ENCODE measurements at places on chromosomes 1 and 21.

- DNase-seq = peak; percentile 38
Measured at GRCh38 chr21:33069994-33070743, at the start of gene OLIG1. TSS of gene OLIG1 (plus strand) at chr21:33070141. CDS start at chr21:33070247, 106 bp downstream.

DNA sequence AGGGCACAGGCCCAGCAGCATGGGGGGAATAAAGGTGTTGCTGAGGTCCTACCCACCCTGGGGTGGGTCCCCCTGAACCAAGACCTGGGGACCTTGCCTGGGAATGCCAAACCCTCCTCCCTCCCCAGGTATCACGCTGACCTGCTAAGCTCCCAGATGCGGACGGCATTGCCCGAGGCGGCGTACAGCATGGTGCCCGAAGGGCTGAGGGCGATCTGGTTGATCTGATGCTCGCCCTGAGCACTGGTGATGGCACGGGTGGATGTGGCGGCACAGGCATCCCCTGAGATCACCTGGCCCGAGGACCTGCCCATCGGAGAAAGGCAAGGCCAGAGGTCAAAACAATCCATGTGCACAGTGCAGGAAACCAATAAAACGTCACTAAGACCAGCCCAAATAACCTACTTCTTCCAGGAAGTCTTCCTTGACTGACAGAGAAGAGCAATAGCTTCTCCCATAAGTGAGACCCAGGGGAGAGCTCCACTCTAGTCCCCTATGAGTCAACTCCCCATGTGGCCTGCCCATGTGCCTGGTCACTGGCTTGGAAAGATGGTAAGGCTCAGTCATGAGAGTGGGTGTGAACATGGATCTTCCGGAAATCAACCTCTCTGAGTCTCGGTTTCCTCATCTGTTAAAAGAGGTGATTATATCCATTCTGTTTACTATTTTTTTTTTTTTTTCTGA lies 46.3 kb downstream of the KIF21B start:
- DNase-seq = no peak

DNA sequence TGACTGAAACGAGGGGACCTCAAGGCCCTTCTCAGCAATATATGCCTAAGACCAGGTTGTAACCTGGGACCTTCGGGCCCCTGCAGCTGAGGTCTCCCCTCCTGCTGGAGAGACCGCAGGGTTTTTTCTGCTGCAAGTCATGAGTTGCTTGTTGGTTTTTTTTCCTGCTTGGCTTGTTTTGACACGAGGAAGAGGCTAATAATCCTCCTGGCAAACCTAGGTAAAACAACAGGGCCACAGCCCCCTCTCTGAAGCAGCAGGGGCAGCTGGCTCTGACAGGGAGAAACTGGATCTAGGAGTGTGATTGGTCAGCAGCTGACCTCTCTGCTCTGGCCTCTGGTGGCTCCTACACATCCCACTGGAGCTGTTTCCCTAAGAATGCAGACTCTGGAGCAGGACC lies 69.0 kb downstream of the CD34 start:
- no peak for DNase-seq

DNA sequence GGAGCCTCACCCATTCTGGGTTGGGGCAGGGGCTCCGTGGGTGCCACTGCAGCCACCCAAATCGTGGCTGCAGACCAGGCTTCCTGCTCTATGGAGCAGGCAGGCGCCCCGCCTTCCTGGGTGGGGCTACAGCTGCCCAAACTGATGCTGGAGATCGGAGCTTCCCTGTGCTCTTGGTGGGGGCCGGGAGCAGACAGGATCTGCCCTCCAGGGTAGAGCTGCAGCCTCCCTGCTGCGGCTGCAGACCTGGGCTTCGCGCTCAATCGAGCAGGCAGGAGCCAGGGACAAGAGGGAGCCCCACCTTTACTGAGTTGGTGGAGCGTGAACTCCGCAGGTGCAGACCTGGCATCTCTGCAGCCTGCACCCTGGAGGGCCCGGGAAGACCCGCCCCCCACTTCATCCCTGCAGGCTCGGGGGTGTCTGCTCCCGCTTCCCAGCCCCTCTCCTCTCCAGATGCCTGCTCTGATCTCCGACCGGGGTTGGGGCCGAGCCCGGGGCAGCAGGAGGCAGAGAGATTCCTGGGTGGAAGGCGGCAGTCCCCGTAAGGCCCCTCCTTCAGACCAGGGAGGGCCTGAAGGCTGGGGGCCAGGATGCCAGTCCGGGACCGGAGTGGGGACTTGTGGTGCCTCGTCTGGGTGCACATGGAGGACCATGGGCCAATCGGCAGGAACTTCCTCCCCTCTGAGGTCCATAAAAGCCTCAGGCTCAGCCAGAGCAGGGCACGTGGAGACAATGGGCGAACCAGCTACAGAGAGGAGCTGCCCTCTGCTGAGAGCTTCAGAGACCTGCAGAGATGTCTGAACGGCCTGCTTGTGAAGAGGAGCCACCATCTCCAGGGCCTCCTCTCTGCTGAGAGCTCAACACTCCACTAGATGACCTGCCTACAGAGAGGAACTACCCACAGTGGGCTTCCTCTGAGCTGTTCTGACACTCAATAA lies 359.3 kb downstream of the SMYD3 start:
- DNase-seq = no peak

GRCh38 chr1:16393570-16394521 lies 26.8 kb downstream of the SZRD1 start:
- DNase-seq = no peak

DNA sequence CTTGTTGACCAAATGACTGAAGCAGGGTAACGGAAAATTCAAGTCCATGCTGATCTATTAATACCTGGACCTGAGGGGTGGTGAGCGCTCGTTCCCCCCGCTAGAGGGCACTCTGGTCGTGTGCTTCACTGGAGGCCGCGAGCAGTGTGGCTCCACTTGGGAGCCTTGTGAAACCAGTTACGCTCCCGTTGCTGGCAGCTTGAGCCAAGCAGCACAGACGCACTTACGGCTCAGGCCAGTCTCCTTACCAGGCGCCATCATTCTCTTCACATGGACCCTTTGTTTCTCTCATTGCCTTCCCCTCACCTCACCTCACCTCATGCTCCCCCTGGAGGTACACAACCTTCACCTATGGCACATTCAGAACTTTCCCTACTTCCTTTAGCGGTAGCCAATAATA lies 49.7 kb upstream of the TSPAN2 start:
- DNase-seq = peak; percentile 56

DNA sequence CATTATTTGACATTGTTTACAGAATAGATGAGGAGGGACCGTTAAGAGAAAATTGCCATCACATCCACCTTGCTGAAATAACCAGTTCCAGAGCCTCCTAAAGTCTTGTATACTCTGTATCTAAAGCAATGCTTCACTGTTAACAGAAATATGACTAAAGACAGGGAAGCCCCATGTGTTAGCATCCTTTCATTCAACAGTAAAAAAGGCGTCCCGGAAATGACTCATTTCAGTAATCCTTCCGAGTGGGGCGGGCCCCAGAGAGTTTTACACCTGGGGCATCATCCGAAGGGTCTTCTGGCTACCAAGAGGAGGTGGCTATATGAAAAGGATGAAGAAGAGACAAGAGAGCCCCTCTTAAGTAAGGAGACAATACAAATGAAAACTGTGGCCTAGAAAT lies 227.2 kb downstream of the SLC45A1 start:
- DNase-seq = no peak

DNA sequence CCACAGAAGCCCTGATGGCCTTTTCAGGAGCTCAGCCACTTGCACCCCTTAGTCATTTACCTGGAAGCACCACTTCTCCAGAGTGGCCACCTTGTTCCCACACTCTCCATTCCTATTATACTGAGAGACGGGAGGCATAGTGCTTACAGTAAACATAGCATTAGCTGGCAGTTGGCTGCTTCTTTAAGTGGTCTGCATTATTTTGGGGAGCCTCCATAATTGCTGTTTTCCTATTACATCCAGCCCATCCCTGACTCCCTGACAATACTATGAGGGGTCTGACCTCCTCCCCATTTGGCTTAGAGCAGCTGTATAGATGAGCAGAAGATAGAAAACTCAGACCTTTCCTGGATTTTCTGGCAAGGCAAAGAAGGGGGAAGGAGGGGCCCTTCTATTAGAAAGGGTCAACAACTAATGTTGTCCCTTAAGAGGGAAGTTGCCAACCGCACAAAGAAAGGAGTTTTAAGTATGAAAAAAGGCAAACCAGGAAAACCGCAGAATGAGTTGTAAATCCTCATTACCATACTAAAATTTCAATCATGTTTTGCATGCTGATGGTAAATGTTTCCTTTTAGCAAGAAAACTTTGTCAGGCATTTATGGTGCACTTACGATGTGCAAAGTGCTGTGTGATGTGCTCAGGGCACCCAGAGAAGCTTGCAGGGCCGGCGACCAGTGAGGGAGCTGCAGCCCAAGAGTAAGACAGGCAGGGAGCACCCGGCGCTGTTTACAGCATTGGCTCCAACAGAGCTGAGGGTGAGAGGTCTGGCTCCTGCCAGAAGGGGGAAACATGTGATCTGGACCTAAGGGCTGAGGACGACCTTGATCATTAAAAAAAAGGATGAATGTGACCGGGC lies 167.3 kb downstream of the ZZZ3 start:
- DNase-seq = no peak

GRCh38 chr1:211697356-211697755 lies 21.9 kb upstream of the NEK2 start:
- no peak for DNase-seq

GRCh38 chr1:114482585-114482984 lies 28.4 kb downstream of the TRIM33 start:
- DNase-seq = no peak

DNA sequence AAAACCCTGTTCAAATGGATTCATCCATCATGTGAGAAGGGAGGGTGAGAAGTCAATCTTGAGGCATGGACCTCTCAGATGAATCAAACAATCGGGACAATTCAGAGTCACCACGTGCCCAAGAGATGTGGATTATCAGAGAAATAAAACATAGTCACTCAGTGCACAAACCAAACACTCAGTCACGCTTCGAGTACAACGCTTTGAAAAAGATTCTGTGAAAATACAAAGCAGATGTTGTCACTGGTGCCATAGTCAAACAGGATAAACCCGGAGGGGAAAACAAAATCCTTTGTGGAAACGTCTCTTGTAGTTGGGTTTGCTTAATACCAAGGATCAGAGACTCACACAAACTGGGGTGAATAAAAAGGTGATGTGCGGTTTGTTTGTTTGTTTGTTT lies 188.4 kb downstream of the RRAGC start:
- no peak for DNase-seq

DNA sequence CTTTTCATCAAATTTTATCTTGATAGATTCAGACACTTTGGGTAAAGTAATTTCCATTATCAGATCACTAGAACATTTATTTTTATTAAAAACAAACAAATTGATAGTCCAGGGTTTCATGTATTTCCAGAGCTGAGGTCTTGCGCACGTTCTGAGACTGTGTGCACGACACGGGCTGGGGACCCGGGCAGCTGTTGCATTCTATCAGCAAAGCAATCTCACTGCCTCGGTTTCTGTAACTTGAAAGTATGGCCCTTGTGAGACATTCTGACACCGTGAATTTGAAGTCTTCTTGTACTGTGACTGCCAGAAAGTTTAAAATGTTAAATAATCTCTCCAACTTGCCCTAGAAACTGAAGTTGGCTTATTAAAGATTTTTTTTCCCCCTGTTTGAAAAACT lies 746.9 kb upstream of the ADGRL2 start:
- no peak for DNase-seq

GRCh38 chr1:1391225-1391624 lies 7.9 kb downstream of the CCNL2 start:
- no peak for DNase-seq

GRCh38 chr1:230330157-230330556 lies 96.0 kb downstream of the PGBD5 start:
- DNase-seq = no peak

DNA sequence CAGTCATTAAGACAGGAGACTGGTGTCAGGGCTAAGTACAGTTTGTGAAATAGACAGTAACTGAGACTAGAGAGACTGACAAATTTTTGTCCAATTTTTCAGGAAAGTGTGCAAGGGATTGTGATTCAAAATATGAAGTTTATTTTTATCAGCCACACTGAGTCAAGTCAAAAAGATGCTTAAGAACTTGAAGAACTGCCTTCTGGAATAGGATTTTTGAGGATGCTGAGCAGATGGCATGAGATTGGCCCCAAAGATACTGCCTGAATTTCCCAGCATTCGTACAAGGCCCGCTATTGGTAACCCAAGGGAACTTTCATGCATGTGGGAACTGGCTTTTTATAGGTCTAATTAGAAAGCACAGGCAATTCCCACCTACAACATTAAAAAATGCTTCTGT lies 610.0 kb downstream of the LMO4 start:
- no peak for DNase-seq

DNA sequence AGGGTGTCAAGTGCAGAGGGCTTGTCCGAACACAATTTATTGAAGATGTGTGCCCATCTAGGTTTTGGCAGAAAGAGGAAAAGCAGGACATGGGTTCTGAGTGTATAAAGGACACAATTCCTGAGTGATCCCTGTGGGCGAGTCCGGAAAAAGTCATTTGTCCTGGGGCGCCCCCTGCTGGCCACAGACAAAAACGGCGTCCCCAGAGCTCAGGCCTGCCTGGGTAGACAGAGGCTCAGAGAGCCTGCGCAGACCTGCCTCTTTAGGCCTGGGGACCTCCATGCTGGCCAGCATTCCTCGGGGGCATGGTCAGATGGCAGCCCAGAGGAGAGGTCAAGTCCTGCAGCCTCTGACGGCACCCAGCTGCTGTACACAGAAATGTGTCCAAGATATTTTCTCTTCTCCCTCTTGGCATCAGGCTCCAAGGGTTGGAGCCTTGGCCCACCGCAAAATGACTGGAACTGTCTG lies 65.5 kb upstream of the LRP8 start:
- peak; percentile 72 for DNase-seq

GRCh38 chr1:208059409-208060001 lies 148.6 kb upstream of the CD34 start:
- no peak for DNase-seq

DNA sequence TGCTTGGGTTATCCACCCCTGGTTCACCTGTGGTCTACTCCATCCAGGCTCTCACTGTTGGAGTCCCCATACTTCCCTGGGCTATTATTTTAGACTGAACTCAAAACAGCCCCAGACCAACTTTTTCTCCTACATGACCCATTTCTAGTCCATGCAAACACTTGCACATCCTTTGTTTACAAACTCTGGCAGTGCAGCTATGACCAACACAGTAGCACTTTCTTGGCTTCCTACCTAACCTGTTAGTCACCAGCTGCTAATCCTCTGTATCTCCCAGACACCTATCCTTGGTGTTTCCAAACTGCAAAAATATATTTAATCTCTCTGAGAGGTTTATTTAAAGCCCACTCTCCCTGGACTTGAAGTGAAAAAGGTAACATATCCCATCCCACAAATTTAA lies 90.8 kb downstream of the DDAH1 start:
- no peak for DNase-seq
